A172 (cell line): ENCODE measurements at places on chromosomes 2 and 18.

DNA sequence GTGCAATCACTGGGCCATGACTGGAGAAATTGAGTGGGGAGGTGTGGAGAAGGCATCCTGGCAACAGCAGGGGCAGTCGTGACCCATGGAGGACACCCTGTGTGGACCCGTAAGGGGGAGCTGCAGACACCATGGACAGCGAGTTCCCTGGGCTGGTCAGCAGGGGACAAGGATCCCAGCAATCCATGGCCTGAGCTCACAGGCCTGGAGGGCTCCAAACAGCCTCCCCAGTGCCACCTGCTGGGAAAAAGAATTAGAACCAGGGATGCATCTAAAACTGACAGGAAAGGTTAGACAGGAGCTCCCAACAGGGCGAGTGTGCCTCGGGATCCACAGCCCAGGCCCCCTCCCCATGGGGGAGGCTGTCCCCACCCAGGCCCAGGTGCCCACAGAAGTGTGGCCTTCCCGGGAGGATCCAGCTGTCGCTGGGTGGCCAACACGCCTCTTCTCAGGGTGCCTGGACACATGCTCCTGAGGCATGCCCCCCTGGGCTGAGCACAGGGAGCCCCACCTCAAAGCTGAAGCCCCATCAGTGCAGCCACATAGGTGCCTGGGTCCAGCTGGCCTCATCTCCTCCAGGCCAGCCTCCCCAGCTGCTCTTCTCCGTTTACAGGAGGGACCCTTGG lies 20.5 kb upstream of the KIF1A start:
- DNase-seq: peak; percentile 74

DNA sequence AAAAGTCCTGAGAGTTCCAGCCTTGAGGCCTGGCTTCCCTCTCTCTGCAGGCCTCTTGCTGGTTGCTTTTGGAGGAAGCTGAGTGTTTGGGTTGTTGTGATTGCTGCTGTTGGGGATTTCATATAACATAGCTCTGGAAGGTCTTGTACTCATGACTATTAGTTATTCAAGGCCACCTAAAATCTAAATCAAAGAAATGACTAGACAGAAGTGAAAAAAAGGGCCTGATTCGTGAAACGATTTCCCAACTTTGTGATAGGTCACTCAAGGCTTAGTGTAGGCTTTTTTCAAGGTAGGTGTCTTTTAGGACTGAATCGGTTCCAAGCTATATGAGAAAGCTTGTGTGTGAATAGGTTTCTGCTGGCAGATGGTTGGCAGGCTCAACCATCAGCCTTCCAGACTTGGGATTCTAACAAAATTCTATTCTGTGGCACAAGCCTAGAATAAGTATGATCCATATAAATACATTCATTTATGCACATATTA lies 164.4 kb downstream of the FMNL2 start:
- DNase-seq: no peak

DNA sequence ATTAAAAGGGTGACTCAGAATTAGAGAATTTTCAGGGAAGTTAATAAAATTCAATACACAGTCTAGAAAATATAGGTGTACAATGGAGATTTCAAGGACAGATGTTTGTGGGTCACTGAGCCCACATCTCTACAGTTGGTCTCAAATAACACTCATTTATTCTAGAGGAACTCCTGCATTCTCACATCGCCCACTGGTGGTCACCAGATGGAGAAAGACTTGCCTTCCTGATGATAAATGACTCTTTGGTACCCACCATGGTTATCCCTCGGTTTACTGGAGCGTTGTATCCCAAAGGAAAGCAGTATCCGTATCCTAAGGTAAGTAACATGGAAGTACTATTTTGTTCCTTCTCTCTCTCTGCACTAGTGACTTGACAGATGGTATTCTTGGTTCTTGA lies 1297.1 kb downstream of the DPP10 start:
- no peak for DNase-seq

DNA sequence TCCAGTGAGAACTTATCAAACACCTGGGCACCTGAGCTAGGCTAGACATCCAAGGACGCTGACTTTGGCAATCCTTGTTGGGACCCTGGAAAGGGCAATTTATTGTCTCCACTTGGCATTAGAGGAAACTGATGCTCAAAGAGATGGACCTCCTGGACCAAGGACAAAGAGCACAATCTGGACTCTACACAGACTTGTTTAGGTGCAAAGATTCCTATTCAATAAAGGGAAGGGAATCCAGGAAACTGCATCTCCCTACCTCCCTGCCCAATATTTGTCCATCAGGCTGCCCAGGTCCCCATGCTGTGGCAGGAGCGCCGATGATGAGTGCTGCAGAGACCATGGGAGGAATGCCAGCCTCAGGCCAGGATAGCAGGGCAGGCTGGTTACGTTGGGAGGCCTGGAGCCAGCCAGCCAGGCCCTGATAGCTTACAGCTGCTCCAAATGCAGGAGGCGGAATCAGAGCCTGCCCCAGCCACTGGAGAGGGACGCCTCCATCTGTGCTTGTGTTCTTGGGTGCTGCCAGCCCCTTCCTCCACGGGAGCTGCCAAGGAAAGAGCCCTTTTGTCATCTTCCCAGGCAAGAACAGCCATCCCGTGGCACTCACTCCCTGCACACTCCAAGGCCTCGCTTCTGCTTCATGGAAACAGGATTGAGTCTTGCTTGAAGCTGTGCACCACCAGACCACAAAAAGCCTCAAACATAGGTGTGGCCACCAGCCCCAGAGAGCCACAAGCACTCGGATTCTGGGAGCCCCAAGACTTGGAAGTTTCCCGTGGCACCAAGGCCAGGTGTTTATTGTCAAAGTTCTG lies 60.0 kb downstream of the HS1BP3 start:
- DNase-seq: no peak

DNA sequence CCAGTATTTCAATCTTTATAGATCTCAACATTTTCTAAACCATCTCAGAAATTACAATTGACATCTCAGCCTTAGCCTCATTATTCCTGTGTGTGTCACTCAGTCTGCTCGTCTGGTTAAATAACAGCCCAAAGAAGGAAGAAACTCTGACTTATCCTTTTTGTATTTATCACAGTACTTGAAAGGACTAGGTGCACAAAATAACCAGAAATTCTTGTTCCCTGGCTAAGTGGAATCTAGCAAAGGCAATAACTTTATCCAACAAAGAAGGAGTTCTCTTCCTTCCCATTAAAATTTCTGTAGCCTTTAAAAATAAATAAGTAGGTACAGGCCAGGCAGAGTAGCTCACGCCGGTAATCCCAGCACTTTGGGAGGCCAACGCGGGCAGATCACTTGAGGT lies 139.9 kb upstream of the PID1 start:
- DNase-seq: no peak

DNA sequence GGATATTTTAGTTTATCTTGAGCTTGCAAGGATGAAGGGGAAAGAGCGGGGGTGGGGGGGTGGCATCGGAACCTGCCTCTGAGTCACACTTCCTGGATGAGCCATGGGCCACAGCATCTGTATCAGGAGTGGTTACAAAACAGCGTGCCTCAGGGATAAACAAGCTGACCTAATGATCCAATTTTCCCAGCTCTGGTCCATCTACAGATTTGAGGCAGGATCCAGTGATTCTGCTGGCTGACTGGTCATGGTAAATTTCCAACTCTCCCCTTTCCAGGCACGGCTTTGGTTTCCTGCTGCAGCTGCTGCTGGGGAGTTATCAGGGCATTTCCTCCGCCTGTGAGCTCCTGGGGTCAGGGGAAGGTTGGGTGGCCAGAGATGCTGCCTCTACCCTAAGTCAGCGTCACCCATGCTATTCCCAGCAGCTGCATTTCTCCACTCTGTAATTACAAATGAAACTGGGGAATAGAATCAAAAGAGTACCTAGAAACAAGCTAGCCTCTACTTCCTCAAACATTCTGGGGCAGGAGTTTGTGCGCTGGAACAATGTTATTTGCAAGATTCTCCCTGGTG lies 4.7 kb upstream of the HPCAL1 start:
- peak; percentile 99 for DNase-seq

- DNase-seq: no peak
These were observed 123.5 kb downstream of the ZNF516 start for GRCh38 chr18:76371301-76372203.

GRCh38 chr2:208407667-208408066 lies 1.1 kb downstream of the PTH2R start:
- DNase-seq: no peak

DNA sequence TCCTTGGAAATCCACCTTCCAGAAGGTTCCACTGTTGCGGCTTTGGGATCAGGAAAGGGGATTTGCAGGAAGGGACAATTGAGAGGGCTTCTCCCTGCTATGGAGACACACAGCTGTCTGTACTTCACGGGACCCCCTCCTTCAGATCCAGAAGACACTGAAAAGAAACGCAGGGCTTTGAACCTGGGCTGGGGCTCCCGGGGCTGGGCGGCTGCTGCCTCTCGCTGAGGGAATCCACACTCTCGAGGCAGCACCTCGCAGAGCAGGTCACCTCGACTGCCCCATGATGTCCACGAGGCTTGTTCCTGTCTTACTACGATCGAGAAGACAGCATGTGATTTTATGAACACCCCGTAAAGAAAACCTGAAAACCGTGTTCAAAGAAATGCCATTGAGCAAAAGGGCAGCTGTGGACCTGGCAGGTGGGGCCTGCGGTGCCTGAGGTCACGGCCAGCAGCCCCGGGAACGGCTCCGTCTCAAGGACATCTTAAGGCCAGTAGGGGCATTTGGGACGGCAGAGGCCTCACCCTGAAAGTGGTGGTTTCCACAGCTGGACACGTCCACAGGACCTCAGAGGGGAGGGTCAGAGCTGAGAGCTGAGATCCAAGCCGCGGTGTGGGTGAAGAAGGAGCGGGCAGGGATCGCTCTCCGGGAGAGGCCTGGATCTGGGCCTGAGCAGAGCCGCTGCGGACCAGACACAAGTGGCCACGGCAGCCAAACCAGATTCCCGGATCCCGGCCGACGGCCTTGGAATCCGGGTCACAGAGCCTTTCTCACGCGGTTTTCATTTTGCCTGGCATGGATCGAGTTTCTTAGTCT lies 165.7 kb downstream of the RTP5 start:
- no peak for DNase-seq

- DNase-seq: peak; percentile 27
These were observed 132.1 kb downstream of the SH3RF3 start for GRCh38 chr2:109260886-109261700.

DNA sequence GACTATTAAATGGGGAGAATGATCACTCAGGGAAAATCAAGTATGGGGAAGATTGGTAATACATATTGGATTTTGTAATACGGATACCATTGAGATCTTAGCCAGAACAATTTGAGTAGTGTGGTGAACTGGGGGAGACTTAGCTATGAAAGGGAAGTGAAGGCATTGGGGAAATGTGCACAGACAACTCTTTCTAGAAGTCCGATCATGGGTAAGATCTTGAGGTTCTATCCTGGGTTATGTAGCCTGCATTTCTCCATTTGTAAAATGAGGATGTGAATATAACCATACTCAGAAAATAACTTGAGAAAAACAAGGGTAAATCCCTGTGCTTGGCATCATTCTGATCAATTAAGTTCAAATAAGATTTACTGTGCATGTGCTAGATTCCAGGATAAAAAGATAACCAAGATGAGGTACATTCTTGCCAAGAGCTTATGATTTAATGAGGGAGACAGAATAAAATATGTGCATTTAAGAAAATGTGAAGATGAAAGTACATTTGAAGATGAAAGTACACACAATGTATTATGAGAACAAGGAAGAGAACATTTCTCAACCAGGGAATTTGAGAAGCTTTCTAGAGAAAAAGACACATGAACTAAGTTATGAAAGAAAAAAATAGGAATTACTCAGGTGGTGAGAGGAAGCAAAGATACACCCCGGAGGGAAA lies 49.5 kb downstream of the SLC40A1 start:
- no peak for DNase-seq

GRCh38 chr2:85705680-85706039 lies 11.5 kb downstream of the GNLY start:
- peak; percentile 82 for DNase-seq

- no peak for DNase-seq
These were observed 30.0 kb upstream of the RTTN start for GRCh38 chr18:70235478-70235877.

GRCh38 chr2:9092383-9093282 lies 89.1 kb upstream of the MBOAT2 start:
- no peak for DNase-seq

GRCh38 chr2:18186816-18187613 lies 308.5 kb downstream of the KCNS3 start:
- no peak for DNase-seq

DNA sequence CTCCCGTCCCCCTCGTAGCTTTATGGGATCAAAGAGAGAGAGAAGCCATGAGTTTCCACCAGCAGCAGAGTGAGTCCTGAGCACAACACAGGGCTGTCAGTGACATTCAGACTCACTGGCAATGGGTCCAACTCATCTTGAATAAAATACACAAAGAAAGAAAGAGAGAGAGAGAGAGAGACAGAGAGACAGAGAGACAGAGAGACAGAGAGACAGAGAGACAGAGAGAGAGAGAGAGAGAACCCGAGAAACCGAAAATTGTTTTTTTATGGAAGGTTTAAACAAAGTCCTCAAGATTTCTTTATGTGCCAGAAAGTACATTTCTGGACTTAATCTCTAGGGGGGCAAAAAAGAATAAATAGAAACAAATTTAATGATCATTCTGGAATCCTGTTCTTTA lies 11.5 kb upstream of the BCL2 start:
- no peak for DNase-seq

DNA sequence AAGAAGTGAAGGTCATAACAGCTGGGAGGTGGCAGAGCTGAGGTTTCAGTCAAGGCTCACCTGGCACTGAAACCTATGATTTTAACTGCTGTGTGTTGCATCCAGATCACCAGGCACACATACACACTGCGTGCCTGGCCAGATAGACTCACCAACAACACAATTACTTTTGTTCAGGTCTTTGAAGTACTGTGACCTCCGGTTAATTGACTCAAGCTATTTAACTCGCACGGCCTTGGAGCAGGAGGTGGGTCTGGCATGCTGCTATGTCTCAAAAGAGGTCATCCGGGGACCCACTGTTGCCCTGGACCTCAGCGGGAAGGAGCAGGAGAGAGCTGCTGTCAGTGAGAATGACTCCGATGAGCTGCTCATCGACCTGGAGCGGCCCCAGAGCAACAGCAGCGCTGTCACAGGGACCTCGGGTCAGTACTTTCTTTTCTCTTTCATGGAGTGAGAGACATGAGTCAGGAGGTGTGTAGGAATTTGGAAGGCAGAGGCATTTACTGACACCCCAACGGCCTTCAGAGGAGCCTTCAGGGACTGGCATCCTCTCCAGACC lies 104.1 kb downstream of the ESCO1 start:
- no peak for DNase-seq

- DNase-seq: no peak
These were observed 1.8 kb upstream of the FRZB start for GRCh38 chr2:182868054-182868796.

DNA sequence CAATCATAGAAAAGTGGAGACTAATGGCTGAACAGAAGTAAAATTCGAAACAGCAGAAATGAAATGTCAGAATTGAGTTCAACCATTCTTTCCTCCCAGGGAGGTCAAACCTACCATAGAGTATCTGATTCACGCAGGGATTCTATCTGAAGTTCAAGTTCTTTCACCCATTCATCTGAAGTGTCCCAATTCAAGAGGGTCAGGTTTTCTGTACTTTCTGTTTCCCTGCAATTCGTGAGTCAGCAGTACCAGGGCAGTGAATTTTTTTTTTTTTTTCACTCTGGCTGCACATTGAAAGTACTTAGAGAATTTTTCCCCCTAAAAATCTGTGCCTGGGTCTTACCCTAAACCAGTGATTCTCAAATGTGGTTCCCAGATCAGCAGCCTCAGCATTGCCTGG lies 40.9 kb upstream of the CCDC88A start:
- DNase-seq: no peak
